ENCODE measurements at places on chromosomes 3 and 15.

- DNase-seq = peak; percentile 26
These were observed 768 bp downstream of the ANO10 start for GRCh38 chr3:43620831-43621655.

DNA sequence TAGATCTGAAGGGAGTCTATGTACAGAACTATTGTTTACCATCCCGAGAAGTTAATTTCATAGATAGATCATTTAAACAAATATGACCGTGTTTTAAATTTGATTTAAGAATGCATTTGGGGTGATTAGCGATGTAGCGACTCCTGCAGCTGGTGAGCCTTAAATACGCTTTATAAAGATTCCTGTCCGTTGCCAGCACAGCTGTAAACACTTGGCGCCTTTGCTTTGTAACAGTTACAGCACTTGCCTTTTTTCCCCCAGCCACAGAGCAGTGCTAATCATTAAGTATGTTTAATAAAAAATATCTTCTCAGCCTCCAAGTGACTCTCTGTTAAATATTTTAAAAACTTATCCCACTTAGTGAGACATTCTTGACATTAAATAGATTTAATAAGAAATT, 333.8 kb downstream of the FEZF2 start:
- DNase-seq = no peak

- no peak for DNase-seq
These were observed 2.2 kb downstream of the GABRR3 start for GRCh38 chr3:98032904-98033303.

DNA sequence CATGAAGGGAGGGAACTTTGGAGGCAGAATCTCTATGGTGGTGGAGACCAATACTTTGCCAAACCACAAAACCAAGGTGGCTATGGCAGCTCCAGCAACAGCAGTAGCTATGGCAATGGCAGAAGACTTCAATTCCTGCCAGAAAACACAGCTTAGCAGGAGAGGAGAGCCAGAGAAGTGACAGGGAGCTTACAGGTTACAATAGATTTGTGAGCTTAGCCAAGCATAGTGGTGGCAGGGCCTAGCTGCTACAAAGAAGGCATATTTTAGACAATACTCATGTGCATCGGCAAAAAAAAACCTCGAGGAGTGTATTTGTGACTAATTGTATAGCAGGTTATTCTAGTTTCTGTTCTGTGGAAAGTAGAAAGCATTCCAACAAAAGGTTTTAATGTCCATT, 6.4 kb upstream of the CSTA start:
- no peak for DNase-seq

DNA sequence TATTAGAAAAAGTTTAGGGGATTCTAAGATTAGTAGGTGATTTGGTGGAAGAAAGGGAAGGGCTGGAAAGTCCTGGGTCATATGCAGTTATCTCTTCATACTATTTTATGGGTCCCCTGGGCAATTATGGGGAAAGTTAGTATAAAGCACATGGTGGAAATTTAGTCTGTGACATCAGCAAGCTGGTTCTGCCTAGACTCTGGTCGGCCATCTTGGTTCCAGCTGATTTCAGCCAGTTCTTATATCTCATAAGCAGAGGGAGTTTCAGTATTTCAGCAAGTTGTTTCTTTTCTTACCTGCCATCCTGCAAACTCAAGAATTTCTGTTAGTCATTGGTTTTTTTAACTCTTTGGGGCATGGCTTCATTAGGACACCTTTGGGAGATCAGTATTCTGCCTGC, 1.0 kb upstream of the LYZL4 start:
- DNase-seq = no peak

- DNase-seq = no peak
These were observed 75.0 kb upstream of the RNU6-1 start for GRCh38 chr15:67914537-67915460.

DNA sequence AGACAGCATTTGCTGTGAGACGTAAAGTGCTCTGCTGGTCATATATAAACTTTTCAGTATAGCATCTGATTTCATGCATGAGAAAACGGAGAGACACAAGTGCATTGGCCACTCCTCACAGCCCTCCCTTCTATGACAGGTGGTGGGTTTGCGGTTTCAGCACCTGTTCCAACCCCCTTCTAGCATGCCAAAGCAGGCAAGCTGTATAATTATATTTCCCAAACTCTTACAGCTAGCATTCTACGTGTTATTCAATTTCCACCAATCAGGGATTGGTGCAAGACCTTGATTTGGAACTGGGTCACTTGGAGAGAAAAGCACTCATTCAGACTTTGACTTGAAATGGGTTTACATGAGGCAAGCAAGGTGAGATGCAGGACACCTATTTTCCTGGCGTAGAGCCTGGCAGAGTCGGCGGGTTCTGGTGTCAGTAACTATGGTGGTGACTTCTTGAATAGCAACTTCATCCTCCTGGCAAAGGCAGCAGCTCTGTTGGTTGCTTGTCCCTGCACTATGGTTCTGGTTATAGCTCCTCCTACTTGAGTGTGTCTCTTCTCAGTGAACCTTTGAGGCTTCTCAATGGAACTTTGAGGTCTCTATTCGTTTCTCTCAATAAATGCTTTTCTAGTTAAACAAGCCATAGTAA, 356.5 kb downstream of the TBL1XR1 start:
- no peak for DNase-seq

GRCh38 chr3:142861926-142862325, 27.0 kb downstream of the PCOLCE2 start:
- no peak for DNase-seq

DNA sequence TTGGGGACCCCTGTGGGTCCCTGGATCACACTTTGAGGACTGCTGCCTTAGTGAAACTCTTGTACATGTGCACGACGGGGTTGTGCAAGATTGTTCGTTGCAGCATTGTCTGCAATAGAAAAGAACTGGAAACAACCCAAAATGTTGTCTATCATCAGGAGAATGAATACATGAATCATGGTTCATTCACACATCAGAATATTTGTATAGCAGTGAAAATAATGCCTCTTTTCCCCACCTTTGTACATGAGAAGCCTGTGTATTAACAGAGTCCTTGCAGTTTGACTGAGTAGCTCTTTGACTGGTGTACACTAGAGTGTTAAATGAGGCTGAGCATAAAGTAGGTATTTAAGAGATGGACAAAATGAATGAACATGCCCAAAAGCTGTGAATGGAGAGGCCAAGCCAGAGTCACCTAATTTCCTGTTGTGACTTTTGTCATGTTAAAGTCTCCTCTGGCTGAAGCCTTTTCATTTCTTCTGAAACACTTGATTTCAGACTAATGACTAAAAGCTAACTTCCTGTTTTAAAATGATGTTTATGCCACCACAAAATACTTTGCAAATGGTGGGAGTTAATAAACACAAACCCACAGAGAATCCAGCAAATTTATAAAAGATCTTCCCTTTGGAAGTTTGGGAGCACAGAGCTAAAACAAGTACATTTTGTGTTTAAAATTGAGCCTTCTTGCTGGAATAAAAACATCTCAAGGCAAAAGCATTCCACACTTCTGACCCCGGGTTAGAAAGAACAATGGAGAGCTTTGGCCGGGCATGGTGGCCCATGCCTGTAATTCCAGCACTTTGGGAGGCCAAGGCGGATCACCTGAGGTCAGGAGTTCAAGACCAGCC, 20.6 kb upstream of the USP3 start:
- no peak for DNase-seq

GRCh38 chr3:169923189-169923588, 11.8 kb downstream of the SAMD7 start:
- no peak for DNase-seq

DNA sequence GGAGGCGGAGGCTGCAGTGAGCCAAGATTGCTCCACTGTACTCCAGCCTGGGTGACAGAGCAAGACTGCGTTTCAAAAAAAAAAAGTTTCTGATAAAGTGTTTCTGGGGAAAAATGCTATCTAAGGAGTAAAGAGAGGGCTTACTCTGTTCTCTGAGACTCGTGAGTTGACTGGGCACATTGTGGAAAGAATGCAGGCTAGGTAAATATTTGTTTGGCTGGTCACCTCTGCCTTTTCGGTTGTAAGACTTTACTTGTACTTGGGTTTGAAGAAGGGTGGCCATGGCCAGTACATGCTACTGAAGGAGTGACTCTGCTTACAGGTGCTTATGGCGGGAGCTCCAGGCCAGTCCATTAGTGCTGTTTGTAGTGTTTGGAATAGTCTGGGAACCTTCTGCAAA, 68.7 kb downstream of the RUBCN start:
- DNase-seq = no peak

DNA sequence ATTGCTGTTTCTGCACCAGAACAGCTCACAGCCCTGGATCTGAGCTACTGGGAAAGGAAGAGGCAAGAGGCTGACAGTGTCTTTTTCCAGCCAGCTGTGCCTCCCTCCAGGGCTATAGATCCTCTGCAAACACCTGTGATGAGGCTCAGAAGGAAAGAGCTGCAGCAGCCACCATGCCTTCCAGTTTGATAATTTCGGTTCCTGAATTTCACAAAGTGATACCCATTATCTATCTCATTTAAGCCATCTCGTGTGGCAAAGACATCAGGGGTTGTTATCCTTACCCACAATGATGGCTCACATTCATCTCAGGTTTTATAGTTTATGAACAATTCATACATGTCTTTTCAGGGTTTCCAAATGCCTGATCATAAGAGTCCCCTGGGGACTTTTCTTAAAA, 1.8 kb upstream of the LARP6 start:
- DNase-seq = no peak

- no peak for DNase-seq
These were observed 14.6 kb downstream of the IVD start for GRCh38 chr15:40420071-40420713.

- DNase-seq = no peak
These were observed 365.0 kb downstream of the LPP start for GRCh38 chr3:188518835-188519452.

GRCh38 chr15:45498701-45499100, 23.9 kb downstream of the SLC30A4 start:
- DNase-seq = no peak

GRCh38 chr3:186883686-186884058, 41.2 kb downstream of the ADIPOQ start:
- no peak for DNase-seq

- no peak for DNase-seq
These were observed 428.2 kb downstream of the NLGN1 start for GRCh38 chr3:173825730-173826129.

- peak; percentile 43 for DNase-seq
These were observed 89.7 kb downstream of the AQP9 start for GRCh38 chr15:58227706-58228543.

DNA sequence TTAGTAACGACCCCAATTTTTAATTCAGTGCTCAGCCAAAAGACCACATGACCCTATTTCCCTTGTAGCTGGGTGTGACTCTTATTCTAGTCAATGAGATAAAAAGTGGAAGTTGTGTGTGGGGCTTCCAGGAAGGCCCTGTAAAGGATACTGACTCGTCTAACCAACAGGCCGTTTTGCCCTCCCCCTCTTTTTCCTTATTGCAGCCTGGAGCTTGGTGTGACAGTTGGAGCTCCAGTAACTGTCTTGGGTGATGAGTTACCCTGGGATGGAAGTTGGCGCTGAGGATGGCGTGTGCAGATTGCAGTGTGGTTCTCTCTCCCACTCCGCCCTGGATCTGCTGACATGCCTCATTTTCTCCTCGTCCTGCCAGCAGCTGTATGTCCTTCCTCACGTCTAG, 209.3 kb upstream of the PROK2 start:
- DNase-seq = no peak

GRCh38 chr15:78906316-78906620, 33.6 kb downstream of the MORF4L1 start:
- DNase-seq = peak; percentile 72

DNA sequence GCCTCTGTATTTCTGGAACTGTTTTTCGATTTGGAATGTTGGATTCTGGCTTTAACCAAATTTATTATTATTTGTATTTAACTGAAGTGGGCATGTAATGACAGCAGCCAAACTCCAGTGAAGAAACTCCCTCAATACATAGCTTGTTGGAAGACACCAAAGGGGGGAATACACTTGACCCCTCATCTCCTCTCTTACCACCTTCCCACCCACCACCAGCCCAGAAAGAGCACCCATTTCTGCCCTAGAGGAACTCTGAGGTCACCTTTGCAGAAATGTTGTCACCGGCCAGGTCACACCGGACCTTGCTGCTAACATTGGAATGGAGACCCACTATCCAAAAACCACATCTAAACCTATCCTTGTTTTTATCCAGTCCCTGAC, 58.6 kb upstream of the CA12 start:
- no peak for DNase-seq

DNA sequence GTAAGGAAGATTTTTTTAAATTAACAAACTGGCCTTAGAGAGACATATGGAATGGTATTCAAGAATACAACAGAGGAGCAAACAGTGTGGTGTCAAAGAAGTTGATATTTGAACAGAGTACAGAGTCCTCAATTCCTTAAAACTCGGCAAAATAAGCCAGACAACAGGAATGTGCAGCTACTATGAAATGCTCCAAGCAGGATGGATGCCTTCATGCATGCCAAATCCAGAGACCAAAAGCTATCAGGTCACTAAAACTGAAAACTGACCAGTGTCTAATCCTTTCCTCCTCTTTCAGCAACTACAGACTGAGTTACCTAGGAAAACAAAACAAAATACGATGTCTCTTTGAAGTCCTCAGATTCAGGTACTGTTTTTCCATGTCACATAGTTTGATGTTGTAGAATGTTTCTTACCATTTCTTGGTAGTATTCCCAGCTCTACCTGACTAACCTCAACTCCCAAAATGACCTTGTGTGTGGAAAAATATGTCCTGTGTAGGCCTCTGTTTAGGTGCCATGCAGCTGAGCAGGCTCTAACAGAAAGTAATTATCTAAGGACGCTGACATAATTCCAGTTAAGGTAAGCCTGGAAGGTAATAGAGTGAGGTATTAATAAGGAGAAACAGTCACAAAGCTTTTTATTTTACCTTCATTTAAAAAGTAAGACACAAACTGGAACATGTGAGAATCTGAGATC, 46.9 kb downstream of the TBL1XR1 start:
- no peak for DNase-seq

DNA sequence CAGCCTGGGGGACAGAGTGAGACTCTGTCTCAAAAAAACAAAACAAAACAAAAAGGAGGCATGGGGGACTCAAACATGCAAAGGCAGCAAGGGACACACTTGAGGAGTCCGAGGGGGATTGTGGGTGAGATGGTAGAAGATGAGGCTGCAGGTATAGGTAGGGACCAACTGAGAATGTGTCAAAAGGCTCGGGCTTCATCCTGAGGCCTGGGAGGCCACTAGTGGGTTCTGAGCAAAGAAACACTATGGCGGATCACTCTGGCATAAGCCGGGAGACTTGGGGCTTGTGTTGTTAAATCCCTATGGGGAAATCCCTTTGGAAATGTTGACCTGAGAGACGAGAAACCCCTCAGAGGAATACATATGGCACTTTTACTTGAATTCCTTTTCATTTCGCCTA, 21.2 kb downstream of the ZNF710 start:
- no peak for DNase-seq

GRCh38 chr15:60729850-60730458, 251.0 kb upstream of the ICE2 start:
- no peak for DNase-seq

DNA sequence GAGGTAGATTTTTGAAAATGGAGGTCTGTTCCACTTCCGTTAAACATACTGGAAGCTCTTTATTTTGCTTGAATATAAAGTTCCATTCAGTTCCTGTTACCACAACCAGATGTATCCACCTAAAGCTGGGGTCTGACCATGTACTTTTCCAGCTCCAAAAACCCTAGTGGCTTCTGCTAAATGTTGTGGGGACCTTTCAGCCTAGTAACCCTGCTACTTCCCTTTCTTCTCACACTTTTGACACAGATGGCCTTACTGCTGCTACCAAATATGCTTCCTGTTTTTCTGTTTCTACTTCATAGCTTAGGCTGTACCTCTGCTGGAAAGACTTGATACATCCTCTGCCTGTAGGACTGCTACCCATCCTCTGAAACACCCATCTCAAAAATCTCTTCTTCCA, 87.8 kb downstream of the COL6A6 start:
- DNase-seq = no peak

Measured in hepatic stellate cell (primary cell).